ENCODE measurements at places on chromosomes 3 and 15.

DNA sequence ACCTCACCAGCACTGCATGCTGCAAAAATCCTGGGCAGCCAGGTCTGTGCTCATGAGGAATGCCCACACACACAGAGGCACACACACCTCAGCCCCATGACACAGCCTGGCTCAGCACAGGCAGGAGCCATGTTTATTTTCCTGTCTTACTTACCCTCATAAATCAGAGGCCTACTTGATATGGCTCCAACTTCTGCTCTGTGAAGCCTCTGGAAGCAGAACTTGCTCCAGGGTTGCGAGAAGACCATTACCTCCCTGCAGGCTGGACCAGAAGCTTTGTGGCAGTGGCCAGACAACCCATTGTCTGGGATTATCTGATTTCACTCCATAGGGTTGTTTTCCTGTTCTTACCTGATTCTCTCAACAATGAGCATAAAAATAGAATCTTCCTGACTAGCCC is 43.8 kb upstream of the CMTM8 start:
- DNase-seq: no peak

DNA sequence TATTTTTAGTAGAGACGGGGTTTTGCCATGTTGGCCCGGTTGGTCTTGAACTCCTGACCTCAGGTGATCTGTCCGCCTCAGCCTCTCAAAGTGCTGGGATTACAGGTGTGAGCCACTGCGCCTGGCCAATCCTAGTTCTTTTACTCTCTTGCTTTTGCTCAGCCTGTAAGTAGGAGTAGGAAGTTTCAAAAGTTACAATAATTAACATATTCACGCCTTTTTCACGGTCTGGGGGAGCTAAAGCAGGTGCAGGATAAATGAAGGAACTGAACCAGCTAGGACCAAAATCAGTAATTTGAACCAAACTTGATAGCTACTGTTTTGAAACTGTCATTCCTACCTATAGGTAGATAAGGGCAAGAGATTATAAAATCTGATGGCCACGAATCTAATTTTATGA is 98.5 kb downstream of the CACNA1D start:
- DNase-seq: no peak

- DNase-seq: no peak
Observed at GRCh38 chr3:30664884-30665283, 58.5 kb downstream of the TGFBR2 start.

DNA sequence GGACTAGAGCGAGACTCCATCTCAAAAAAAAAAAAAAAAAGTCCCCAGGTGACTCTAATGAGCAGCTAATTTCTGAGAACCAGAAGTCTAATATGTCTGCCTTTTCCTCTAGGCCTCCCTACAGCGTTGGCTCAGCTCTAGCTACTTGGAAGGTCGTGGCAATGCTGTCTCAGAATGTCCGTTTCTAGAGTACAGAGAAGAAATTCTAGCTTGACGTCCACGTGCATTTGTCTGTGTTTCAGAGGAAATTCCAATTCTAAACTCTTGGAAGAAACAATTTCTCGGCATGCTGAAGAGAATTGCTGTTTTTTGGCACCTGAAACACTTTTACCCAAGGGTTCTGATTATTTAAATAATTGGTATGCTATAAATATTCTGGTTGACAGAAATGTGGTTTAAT is 78.8 kb downstream of the SOX2 start:
- no peak for DNase-seq

- DNase-seq: no peak
Observed at GRCh38 chr3:32632533-32633265, 52.3 kb upstream of the CNOT10 start.

GRCh38 chr15:27123808-27124207 is 152.8 kb downstream of the GABRG3 start:
- DNase-seq: no peak

GRCh38 chr3:72398781-72399180 is 449.5 kb downstream of the SHQ1 start:
- no peak for DNase-seq

- DNase-seq: no peak
Observed at GRCh38 chr3:185381320-185382058, 18.6 kb downstream of the MAP3K13 start.

GRCh38 chr3:99895131-99895696 is 77.6 kb downstream of the CMSS1 start:
- no peak for DNase-seq

DNA sequence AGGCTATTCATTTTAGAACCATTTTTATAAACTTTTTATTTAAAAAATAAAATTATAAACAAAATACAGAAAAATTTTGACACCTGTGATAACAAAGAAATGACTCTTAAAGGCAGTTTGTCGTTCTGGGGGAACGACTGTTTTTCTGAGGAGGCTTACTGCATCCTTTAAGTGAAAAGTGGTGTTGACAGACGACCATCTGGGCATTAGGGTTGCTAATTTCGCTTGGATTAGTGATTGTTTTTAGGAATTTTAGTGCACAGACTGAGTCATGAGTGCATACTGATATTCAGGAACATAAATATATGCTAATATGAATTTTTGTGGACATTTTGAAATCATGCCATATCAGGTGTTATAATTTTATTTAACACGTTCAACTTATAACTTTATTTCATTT is 28.5 kb downstream of the OSTN start:
- no peak for DNase-seq

DNA sequence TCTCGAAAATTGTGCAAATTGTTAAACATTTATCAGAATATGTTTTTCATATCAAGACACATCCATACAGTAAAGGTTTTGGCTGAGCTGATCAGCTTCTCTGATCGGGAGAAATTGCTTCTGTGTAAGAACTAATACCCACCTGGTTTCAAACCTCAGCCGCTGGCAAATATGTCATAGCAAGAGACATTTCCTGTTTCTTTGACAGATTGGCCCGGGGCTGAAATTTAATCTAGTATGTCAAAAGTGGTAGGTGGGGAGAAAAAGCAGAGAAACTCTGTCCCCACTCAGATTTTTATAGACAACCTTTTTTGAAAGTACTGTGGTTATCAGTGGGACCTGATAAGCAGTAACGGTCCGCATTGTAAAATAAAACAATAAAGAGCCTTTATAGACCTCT is 88.8 kb upstream of the SLC24A5 start:
- DNase-seq: no peak

DNA sequence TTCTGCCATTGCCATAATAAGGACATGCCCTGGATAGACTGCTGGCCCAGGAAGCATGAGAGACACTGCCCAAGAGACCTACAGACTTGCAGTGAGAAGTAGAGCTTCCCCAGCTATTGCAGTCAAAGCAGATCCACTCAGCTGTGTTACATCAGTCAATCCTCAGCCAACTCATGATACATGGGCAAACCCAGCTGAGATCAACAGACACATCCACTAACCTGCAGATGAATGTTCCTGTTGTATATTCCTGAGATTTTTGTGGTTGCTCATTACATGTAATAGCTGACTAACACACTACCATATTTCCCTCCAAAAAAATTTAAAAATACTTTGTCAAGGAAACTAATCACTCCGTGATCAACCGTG is 68.6 kb downstream of the DCLK3 start:
- no peak for DNase-seq

DNA sequence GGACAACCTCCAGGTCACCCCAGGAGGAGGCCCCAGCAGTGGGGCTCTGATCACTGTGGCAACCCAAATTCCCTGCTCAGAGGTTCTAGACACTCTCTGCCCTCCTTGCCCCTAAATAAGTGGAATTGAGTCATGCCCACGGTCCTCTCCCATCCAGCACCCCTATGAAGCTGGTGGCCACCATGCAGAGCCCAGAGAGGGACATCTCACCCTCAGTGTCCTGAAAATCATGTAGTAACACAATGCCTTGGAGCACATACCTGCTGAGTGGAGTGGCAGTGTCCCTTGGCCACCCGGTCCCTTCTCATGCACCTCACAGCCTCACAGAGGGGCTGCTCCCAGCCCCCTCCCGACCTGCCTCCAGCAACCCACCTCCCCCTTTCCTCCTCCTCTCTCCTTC is 114.3 kb upstream of the MEF2A start:
- DNase-seq: no peak

DNA sequence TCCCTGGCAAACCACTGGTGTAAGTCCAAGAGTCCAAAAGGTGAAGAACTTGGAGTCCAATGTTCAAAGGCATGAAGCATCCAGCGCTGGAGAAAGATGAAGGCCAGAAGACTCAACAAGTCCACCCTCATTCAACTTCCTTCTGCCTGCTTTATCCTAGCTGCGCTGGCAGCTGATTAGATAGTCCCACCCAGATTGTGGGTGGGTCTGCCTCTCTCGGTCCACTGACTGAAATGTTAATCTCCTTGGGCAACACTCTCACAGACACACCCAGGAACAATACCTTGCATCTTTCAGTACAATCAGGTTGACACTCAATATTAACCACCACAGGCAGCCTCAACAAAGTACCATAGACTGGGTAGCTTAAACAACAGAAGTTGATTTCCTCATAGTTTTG is 245.9 kb upstream of the IGF1R start:
- DNase-seq: no peak

DNA sequence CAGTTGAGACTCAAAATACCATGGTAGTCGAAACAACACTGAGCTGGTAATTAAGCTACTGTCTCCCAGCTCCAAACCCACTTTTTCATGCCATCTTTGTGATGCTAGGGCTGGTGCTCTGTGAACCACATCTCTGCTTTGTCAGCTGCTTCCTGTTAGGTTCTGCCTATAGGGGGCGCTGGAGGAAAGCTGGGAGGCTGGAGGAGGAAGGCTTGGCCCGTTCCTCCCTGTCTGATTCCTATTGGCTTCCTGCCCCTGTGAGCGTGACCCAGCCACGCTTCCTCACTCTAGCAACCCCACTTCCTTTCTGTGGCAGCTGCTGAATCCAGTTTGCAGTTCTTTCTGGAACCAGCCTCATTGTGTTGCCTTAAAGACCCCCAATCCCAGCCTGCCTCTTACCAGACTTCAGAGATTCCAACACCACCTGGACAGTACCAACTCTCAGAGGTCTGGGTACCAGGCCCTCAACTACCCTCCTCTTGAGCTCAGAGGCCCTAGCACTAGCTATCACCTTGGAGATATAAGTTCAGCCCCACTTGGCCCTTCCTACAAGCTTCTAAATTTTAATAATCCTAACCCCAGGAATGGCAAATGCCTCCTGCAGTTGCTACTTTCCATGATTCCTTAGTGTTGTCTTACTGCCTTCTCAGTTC is 120.9 kb downstream of the ERC2 start:
- peak; percentile 63 for DNase-seq

GRCh38 chr15:85520650-85521049 is 140.2 kb downstream of the AKAP13 start:
- no peak for DNase-seq

- peak; percentile 70 for DNase-seq
Observed at GRCh38 chr15:64774629-64775493, 528 bp downstream of the RBPMS2 start.

DNA sequence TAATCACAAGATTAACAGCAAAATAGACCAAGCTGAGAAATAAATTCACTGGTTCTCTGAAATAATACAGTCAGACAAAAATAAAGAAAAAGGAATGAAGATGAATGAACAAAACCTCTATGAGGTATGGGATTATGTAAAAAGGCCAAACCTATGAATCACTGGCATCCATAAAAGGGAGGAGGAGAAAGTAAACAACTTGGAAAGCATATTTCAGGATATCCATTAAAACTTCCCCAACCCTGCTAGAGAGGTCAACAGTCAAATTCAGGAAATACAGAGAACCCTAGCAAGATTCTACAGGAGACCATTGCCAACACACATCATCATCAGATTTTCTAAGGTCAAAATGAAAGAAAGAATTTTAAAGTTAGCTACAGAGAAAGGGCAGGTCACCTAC is 649.7 kb upstream of the CBLB start:
- no peak for DNase-seq

DNA sequence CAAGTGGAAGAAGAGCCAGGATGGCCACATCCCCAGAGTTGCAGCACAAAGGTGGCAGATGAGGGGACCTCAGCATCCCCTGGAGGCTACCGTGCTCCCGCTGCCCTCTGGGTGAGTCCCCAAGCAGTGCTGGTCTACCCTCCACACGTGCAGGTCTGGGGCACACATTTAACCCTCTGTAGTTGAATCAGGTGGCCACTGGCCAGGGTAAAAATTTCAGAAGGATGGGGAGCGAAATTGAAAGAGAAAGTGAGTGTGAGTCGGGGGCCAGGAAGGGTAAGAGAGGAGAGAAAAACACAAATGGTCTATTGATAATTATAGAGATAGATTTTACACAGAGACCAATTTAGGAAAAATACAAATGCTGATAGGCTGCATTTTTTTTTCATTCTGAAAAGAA is 139.5 kb upstream of the EIF1B start:
- no peak for DNase-seq

GRCh38 chr3:33061782-33062181 is 35.2 kb downstream of the GLB1 start:
- no peak for DNase-seq

- DNase-seq: no peak
Observed at GRCh38 chr3:160531311-160531710, 34.1 kb downstream of the KPNA4 start.

- no peak for DNase-seq
Observed at GRCh38 chr3:170132335-170132734, 49.2 kb downstream of the PHC3 start.

GRCh38 chr3:141250342-141250741 is 18.7 kb downstream of the PXYLP1 start:
- no peak for DNase-seq

GRCh38 chr15:90895571-90896117 is 7.5 kb upstream of the MAN2A2 start:
- no peak for DNase-seq

DNA sequence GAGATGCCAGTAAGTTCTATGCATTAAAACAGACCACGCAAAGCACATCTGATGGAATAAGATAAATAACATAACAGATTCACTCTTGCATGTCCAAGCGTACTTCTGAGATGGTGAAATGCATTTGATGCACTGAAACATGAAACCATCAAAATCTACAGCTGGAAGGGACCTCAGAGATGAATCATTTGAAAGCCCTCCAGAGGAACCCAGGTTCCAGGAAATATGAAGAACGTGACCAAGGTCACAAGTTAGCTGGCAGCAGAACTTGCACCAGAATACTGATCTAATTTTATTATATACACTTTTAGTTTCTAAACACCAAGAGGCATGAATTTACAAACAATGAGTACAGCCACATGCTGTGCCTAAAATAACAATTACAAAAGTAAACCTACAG is 957.1 kb downstream of the FHIT start:
- no peak for DNase-seq

DNA sequence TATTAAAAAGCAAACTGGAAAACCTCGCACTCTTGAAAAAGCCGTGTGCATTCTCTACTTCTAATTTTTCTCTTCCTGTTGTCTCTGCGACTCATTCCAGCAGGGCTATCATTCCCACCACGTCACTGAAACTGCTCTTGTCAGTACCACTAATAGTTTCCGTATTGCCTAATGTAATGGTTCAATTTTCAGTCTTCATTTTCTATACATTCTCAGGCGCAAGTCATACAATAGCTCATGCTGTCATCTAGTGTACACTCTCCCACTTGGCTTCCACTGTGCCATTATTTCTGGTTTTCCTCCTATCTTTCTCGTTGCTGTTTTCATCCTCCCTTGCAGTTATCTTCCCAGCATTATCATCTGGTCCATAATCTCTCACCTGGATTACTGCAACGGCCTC is 160.2 kb downstream of the SPATA16 start:
- DNase-seq: no peak

- no peak for DNase-seq
Observed at GRCh38 chr3:172339892-172340291, 108.4 kb downstream of the GHSR start.

- no peak for DNase-seq
Observed at GRCh38 chr3:49927798-49928197, 1.8 kb downstream of the MON1A start.

- peak; percentile 48 for DNase-seq
Observed at GRCh38 chr3:186413615-186414415, 51.8 kb upstream of the DGKG start.

Measured in nephron progenitor cell (in vitro differentiated cells).